ENCODE measurements at places on chromosomes 6 and 20.
A peak's percentile ranks its signal among the peaks of the same experiment; 100 is the strongest.

DNA sequence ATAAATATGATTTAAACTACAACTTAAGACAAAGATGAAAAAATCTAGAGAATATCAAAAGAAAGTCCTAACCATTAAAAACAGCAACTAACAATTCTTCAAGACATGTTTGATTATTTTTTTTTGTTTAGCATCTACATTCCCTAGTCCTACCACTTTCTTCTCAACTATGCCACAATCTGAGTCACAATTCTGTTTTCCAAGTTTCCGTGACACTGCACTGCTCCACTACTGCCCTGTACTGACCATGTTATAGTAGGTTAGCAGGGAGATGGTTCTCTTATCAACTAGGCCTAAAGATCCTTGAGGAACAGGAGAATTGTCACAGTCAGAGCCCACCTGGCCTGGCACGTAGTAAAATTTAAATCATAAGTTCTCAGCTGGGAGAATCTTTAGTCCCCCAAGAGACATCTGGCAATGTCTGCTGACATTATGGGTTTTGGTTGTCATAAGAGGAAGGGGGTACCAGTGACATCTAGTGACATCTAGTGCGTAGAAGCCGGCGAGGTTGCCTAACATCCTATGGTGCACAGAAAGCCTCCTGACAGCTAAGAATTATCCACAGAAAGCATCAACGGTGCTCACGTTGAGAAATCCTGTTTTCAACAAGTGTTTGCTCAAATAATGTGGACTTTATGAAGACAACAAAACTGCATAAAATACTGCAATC is 100.5 kb downstream of the PDE10A start:
- no peak for DNase-seq

DNA sequence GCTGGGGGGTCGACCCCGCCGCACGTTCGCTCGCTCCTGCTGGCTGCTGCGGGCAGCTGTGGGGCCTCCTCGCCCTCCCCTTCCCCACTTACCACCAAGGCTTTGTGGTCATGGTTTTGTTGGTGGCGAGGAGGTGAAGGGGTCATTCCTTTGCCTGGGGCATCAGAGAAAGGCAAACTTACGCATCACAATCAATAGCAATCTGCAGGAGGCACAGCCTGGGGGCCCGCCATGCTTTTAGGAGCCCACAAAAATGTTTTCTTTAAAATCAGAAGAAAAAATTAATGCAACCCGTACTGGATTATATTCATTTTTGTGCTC is 137.0 kb downstream of the IMPG1 start:
- DNase-seq: no peak

GRCh38 chr6:126803769-126804168 is 314.7 kb upstream of the RSPO3 start:
- no peak for DNase-seq

- DNase-seq: peak; percentile 56
Observed at GRCh38 chr6:135535989-135536414, 38.5 kb upstream of the AHI1 start.

DNA sequence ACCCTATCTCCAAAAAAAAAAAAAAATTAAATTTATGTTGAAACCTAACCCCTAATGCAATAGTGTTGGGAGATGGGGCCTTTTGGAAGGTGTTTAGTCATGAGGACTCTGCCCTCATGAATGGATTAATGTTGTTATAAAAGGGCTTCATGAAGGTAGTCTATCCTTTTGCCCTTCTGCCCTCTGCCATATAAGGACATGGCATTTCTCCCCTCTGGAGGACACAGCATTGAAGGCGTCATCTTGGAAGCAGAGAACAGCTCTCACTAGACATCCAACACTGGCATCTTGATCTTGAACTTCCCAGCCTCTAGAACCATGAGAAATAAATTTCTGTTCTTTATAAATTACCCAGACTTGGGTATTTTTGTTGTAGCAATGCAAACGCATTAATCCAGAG is 35.4 kb downstream of the PDYN start:
- no peak for DNase-seq

GRCh38 chr6:119163006-119163405 is 84.5 kb upstream of the FAM184A start:
- DNase-seq: no peak

DNA sequence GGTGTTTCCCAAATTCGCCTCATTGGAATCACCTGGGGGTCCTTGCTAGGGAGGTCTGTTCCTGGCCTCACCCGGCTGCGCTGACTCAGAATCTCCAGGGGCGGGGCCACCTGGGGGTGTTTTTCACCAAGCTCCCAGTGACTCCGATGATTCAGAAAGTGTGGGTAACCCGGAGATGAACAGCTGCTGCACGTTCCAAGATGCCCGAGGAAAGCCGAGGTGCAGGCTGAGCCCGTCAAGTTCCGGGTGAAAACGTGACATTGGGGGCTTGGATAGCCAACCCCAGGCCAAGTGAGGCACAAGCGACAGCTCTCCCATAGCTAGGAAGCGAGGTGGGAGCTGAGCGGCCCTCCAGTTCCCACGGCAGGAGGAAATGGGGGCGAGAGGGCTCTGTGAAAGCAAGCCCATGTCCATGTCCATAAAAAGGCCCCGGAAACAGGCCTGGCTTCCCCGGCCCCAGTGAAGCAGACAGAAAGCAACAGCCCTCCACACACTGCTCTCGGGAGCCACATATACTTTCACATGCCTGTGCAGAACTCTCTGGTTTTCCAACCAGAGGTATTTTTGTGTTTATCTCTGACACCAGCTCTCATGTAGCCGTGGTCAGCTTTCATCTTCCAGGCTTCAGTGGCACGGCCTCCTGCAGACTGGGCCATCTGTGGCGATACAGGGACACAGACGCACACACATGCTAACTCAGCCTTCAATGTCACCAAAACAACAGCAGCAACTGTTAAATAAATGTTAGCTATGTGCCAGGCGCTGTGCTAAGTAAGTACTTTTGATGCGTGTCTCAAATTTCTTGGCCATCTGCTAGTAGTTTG is 90.7 kb upstream of the CCDC28A start:
- DNase-seq: no peak

- DNase-seq: peak; percentile 94
Observed at GRCh38 chr20:38426006-38426897, 8.9 kb downstream of the SNHG17 start.

GRCh38 chr20:51481341-51481914 is 61.1 kb downstream of the NFATC2 start:
- DNase-seq: no peak

GRCh38 chr6:18465410-18466154 is 78.4 kb downstream of the RNF144B start:
- DNase-seq: no peak

GRCh38 chr6:100924534-100925227 is 43.6 kb upstream of the ASCC3 start:
- no peak for DNase-seq

GRCh38 chr6:142462260-142462659 is 160.5 kb downstream of the ADGRG6 start:
- DNase-seq: no peak

GRCh38 chr6:140855520-140855919 is 1277.2 kb upstream of the GJE1 start:
- DNase-seq: no peak

GRCh38 chr6:36428911-36429310 is 13.7 kb downstream of the PXT1 start:
- DNase-seq: peak; percentile 17

GRCh38 chr6:28656715-28657114 is 131.0 kb downstream of the GPX5 start:
- no peak for DNase-seq

- DNase-seq: no peak
Observed at GRCh38 chr20:17605131-17605660, 35.3 kb downstream of the DSTN start.

- no peak for DNase-seq
Observed at GRCh38 chr20:51856432-51856831, 54.1 kb upstream of the SALL4 start.

DNA sequence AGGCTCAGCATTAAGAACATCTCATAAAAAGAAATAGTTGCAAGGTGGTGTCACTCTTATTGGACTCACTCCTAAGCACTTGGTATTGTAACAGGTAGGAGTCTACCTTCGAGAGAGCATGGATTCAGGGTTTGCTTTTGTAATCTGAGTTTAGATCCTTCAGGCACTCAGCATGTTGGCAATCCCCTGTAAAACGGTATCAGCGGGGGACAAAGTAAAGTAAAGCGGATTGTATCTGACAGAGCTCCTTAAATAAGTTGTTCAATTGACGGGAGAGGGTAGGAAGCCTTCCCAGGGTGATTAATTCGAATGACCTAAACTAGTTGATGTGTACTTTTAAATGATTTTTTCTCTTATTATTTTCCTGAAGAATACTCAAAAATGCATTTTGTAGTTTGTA is 869.8 kb upstream of the EPHA7 start:
- DNase-seq: no peak

DNA sequence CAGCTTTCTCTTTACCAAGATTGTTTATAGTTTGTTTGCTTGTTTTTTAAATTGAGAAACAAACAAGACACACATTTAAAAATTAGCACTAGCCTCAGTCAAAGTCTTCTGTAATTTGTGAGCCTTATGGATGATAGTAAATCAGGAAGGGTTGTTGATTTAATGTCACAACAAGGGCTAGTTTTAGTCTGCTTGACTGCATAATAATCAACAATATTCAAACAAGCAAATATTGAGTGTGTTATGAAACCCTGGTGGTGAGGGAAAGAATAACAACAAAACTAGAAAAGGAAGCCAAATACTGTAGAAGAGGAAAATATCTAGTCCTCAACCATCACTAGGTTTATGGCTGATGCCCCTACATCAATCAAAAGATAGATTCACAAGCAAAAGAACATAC is 228.6 kb downstream of the TBC1D7 start:
- DNase-seq: peak; percentile 7

- DNase-seq: no peak
Observed at GRCh38 chr6:126475449-126475848, 135.5 kb downstream of the CENPW start.

DNA sequence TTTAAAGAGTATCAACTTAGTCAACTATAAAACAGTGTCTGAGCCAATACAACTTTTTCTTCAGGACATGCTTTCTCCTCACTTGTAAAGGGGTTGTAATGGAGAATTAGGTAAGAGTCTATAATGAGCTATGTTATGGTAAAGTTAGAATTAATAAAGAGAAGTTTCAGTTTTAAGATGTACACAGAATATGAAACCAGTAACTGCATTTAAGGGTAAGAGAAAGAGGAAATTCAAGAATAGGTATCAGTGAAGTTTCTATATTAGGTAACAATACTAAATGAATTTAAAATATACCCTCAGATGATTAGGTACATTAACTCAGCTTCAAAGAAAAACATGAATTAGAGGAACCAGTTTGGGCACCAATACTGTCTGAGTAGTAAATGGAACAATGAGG is 1444.3 kb upstream of the ADGRB3 start:
- DNase-seq: no peak

- no peak for DNase-seq
Observed at GRCh38 chr20:49892260-49892659, 23.1 kb downstream of the SPATA2 start.

GRCh38 chr20:41643504-41643938 is 25.3 kb upstream of the CHD6 start:
- DNase-seq: no peak

DNA sequence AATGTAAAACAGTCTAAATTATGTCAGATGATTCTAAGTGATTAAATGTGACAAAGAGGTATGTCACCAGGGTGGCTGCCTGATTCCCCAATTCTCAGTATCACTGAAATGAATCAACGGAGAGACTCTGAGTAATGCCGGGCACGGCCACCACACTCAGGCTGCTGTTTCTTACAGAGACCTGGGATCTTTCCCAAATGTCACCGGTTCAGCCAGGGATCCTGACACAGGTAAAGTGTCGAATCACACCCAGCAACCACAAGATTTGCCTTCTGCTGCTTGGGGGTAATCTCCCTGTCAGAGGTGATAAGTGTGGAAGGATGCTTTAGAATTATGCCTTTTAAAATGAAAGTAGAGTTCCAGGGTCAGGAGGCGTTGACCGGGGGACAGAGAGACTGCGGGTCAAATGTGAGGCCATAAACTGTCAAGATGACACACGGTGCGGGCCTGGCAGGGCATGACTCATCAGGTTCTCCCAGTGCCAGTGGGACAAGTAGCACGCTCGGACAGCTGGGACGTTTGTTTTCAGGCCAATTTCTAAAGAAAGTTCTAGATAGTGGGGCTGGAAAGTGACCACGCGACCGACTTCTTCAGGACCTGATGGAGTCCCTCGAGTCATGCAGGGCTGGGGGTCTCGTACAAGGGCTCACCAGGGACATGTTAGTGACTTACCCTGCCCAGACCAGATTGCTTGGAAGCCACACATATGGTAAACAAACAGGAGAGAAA is 48.9 kb downstream of the PRDM1 start:
- DNase-seq: peak; percentile 59

- no peak for DNase-seq
Observed at GRCh38 chr6:21505574-21505990, 88.0 kb upstream of the SOX4 start.

- no peak for DNase-seq
Observed at GRCh38 chr6:168136001-168136400, 57.0 kb upstream of the FRMD1 start.

DNA sequence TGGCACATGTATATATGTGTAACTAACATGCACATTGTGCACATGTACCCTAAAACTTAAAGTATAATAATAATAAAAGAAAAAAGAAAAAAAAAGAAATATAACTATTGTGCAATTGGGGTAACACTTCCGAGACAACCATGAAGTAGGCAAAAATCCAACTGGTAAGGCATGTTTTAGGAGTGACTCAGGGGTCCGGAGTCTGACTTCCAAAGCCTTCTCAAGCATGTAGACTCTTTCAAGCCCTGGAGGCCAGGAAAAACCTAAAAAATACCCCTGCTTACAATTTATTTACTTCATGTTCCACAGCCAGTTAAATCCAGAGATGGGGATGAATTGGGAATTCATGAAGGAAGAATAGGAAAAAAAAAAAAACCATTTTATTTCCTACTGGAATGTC is 161.3 kb upstream of the PHACTR1 start:
- DNase-seq: no peak

- no peak for DNase-seq
Observed at GRCh38 chr6:56652231-56652630, 9.5 kb upstream of the DST start.

DNA sequence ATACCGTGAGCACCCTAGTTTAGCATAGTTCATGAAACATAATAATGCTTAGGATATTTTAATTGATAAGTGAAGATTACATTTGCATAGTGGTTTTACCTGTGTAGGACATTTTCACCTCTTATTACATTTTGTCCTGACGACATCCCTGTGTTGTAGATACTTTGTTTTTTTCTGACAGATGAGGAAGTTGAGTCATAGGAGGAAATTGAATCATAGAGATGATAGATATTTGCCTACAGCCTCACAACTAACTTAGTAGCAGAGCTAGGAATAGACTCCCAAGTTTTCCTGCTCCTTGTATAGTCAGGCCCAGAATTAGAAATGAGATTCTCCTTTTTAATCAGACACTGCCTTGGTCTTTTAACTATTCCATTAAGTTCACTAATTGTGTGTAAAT is 100.5 kb upstream of the SUPT3H start:
- DNase-seq: peak; percentile 74

Measured in inflammatory macrophage treated with lipopolysaccharide for 1 hour (primary cell).